Cortex of kidney (tissue), 1 donor: ENCODE measurements at places on chromosomes 1 and 21.

DNA sequence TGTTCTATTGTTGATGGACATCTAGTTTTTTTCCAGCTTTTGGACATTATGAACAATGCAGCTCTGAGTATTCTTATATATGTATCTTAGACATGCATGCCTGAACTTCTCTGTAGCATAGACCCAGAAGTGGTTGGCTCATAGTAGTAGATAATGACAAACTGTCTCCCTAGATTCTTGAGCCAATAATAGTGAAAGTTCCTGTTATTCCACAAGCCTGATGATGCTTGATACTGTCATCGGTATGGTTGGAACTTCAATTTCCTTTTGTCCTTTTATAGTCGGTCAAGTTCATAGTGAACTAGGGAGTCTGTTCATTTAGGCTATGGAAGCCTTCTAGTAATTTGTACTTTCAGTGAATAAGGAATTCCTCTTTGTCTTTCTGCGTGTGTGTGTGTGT is 56.8 kb downstream of the MTR start:
- DNase-seq, result no peak

GRCh38 chr1:236120721-236121153 is 21.6 kb upstream of the GPR137B start:
- no peak for DNase-seq

DNA sequence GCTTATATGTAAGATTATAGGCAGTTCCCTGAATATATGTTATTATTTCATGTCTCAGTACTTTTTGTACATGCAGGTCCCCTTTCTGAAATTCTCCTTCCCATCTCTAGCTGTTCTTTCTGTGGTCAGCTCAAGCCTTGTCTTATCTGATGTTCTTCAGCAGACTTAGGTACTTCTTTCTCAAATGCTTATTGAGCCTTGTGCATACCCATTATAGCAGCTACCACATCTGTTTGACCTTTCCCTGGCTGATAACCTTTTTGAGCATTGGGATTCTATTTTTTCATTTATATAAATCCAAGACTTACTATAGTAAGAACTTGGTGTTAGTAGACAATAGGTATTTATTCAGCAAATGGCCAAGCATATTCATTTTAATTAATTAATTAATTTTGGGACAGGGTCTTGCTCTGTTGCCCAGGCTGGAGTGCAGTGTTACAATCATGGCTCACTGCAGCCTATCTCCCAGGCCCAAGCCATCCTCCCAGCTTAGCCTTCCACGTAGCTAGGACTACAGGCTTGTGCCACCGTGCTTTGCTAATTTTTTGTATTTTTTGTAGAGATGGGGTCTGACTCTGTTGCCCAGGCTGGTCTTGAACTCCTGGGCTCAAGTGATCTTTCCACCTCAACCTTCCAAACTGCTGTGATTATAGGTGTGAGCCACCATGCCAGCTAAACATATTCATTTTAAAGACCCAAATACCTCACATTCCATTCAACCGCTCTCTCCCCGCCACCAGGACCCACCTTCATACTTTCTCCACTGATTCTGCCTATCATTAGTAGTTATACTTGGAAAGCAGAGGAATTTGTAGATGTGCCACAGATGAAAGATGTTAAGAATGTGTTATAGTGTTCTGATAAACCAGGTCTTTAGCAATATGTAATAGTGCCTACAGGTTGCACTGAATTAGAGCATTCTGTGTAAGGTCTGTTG is 16.7 kb downstream of the TIPRL start:
- DNase-seq, result no peak

GRCh38 chr1:104466068-104466467 is 716.4 kb downstream of the AMY1C start:
- no peak for DNase-seq

GRCh38 chr1:50422675-50422945 is 633 bp downstream of the DMRTA2 start:
- DNase-seq, result no peak

- no peak for DNase-seq
Measured at GRCh38 chr1:94798462-94798861, 21.7 kb upstream of the SLC44A3 start.

DNA sequence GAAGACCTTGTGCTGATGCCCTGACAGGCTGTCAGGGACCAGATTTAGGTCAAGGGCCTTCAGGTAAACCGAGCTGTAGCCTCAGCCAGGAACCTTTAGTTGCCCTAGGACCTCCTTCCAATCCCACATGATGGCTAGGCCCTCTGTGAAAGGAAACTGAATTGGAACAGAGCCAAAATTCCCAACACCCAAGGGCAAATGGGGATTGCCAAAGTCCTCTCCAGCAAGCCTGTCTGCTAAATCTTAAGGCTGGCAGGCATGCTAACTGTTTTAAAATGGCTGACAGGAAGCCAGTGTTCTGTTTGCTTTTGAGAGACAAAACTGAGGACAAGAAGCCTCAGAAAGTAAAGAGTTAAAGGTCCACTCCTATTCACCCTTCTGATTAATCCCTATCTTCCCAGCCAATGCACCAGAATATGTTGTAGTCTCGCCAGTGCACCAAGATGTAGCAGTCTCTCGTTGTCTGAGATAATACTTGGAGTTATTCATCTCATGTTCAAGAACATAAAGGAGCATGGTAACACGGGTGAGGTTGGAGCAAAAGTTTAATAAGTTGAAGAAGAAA is 35.1 kb downstream of the MSTO1 start:
- no peak for DNase-seq

- DNase-seq, result no peak
Measured at GRCh38 chr1:158979229-158979628, 30.5 kb upstream of the IFI16 start.

GRCh38 chr1:226002667-226003501 is 3.7 kb upstream of the SDE2 start:
- DNase-seq, result no peak

- DNase-seq, result no peak
Measured at GRCh38 chr21:34524646-34525601, 12.9 kb upstream of the KCNE1 start.
